NCI-H524 (cell line): ENCODE measurements at places on chromosomes 16 and 17.

GRCh38 chr16:8735574-8735973 lies 61.2 kb downstream of the ABAT start:
- DNase-seq, result no peak

- no peak for DNase-seq
Measured at GRCh38 chr17:80385046-80385445, 29.9 kb upstream of the ENDOV start.

- DNase-seq, result peak; percentile 11
Measured at GRCh38 chr17:38970128-38970527, 2.9 kb upstream of the FBXO47 start.

DNA sequence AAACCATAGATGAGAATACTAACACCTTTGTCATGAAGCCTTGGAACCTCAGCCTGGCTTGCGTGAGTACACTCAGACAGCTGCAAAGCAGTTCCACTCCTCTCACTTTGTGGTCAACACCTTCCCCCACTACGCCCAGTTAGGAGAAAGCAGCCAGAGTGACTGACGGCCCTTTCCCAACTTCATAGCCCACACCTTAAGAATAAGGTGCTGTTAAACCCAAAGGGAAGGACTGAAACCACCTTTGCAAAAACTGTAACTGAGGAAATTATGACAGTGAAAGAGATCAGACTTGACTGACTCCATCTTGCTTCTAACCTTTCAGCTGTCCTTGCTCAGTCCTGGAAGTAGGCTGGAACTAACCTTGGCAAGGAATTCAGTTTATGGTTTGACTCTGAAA lies 13.7 kb downstream of the N4BP1 start:
- no peak for DNase-seq

GRCh38 chr17:31357839-31358394 lies 33.6 kb upstream of the RAB11FIP4 start:
- no peak for DNase-seq

GRCh38 chr17:83090444-83091256 lies 11.2 kb downstream of the METRNL start:
- no peak for DNase-seq

DNA sequence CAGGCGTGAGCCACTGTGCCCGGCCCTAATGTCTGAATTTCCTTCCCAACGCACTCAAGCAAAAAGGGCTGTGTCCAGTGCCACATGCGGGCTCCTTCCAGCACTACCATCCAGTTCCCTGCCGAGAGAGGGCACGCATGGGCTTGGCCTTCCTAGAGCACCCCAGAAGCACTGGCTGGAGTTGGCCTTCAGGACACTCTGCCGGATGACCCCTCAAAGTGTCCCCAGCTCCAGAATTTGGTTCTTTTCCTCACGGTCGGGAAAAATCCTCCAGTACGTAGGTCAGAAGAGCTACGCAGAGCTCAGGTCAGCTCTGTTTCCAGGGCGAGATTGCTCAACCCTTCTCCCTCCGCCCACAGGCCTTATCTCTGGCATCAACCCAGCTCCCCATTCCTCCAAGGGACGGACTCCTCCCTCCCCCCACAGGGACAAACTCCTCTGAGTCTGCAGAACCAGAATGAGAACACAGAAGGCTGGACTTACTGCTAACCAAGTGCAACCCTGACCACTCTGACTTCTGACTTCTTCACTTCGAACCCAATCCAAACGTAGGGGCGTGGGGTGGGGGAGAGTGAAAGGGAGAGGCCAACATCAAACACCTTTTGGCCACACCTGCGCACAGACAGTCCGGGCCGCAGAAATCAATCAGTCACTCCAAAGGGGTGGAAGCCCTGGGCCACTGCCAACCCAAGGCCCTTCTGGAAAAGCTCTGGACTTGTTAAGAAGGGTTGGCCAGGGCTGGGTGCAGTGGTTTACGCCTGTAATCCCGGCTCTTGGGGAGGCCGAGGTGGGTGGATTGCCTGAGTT lies 3.6 kb downstream of the CDC42EP4 start:
- DNase-seq, result no peak

GRCh38 chr17:39935909-39936308 lies 8.4 kb downstream of the LRRC3C start:
- DNase-seq, result no peak

DNA sequence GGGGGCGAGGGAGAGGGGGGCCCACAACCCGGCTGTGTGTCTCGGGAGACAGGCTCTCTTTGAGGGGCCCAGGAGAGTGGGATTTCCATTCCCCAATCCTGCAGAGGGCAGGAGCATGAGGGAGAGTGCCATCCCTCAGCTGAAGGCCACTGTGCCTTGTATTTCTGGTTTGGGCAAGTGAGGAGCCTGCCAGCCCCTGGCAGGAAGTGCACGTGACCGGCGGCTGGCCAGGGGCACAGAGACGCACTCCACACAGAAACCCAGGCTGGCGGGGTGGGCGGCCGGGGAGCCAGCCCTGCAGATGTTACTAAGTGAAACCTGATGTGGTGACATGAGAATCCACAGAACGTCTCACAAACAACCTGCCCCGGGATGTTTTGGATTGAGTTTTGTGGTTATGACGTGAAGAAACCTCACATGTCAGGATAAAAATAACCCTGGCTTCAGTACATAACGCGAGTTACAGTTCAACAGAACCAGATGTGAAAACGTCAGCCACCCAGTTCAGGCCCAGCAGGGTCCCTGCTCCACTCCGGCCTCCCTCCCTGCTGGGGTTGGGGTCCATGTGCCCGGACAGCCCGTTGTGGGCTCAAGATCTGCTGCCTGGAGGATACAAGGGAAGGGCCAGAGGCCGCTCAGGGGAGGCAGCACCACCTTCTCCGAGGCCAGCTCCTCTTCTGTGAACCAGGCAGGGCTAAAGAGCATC lies 51.7 kb upstream of the MTSS2 start:
- no peak for DNase-seq

DNA sequence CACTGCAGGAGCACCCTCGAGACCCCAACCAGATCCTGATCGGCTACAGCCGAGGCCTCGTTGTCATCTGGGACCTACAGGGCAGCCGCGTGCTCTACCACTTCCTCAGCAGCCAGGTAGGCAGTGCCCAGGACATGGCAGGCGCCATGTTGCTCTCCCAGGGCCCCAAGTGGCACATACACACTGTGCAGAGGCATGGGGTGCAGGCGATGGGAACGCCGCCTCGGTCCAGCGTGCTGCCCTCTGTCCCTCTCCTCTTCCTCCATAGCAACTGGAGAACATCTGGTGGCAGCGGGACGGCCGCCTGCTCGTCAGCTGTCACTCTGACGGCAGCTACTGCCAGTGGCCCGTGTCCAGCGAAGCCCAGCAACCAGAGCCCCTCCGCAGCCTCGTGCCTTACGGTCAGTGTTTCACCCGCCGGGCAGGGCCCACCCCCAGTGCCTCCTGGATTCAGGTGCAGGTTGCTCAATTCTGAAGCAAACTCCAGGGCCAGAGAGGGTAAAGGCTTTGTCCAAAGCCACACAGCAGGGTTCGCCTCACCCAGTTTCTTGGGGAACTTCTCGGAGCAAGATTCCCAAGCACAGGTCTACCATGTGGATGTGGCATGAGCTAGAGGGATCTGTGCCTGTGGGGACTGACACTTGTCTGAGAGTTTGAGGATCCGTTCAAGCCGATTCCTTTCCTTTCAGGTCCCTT lies 24.4 kb upstream of the MYO15B start:
- no peak for DNase-seq

GRCh38 chr17:38379448-38379847 lies 27.8 kb downstream of the SOCS7 start:
- DNase-seq, result no peak

GRCh38 chr17:34403006-34403405 lies 40.0 kb upstream of the CCL1 start:
- no peak for DNase-seq

GRCh38 chr17:78522031-78522809 lies 55.0 kb downstream of the DNAH17 start:
- DNase-seq, result no peak

GRCh38 chr17:76046064-76046463 lies 19.0 kb upstream of the EVPL start:
- no peak for DNase-seq

DNA sequence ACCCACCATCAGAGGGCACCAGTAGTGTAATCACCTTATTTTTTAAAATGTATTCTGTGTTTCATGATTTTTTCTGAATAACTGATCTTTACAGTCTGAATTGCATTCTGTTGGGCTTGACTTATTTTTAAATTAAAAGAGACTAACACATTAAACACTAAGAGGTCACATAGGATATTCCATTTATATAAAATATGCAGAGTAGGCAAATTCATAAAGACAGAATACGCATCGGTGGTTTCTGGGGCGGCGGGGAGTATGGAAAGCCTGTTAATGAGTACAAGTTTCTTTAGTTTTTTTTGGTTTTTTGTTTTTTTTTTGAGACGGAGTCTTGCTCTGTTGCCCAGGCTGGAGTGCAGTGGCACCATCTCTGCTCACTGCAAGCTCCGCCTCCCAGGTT lies 366.3 kb downstream of the WWOX start:
- no peak for DNase-seq

DNA sequence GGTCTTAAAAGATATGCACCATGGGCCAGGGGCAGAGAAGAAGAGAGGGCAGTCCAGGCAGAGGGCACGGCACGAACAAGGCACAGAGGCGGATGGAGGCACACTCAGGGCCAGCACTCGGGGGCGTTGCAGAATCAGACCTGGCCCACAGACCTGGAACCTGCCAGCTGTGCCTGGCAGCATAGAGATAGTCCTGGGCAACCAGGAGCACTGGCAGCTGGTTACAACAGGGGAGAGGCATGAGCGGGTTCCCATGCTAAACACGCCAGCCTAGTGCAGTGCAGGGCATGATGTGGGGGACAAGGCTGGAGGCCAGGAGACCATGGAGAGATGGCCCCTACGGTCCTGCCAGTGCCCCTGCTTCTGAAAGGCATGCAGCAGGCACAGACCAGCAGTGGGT lies 56.9 kb upstream of the RBFOX3 start:
- DNase-seq, result peak; percentile 43

GRCh38 chr17:35726953-35727460 lies 4.4 kb upstream of the RASL10B start:
- no peak for DNase-seq

GRCh38 chr17:37717627-37718323 lies 27.1 kb downstream of the HNF1B start:
- DNase-seq, result no peak

GRCh38 chr17:10119203-10120108 lies 79.0 kb downstream of the GAS7 start:
- no peak for DNase-seq

GRCh38 chr17:29138184-29138955 lies 41.8 kb downstream of the MYO18A start:
- DNase-seq, result no peak

DNA sequence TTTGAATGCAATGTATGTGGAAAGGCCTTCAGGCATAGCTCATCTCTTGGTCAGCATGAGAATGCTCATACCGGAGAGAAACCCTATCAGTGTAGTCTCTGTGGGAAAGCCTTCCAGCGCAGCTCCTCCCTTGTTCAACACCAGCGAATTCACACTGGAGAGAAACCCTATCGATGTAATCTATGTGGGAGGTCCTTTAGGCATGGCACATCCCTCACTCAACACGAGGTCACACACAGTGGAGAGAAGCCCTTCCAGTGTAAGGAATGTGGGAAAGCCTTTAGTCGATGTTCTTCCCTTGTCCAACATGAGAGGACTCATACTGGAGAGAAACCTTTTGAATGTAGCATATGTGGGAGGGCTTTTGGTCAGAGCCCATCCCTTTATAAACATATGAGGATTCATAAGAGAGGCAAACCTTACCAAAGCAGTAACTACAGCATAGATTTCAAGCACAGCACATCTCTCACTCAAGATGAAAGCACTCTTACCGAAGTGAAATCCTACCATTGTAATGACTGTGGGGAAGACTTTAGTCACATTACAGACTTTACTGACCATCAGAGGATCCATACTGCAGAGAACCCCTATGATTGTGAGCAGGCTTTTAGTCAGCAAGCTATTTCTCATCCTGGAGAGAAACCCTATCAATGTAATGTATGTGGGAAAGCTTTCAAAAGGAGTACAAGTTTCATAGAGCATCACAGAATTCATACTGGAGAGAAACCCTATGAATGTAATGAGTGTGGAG lies 24.7 kb downstream of the ZFP90 start:
- no peak for DNase-seq

GRCh38 chr17:39155654-39156053 lies 4.2 kb upstream of the PLXDC1 start:
- DNase-seq, result no peak

DNA sequence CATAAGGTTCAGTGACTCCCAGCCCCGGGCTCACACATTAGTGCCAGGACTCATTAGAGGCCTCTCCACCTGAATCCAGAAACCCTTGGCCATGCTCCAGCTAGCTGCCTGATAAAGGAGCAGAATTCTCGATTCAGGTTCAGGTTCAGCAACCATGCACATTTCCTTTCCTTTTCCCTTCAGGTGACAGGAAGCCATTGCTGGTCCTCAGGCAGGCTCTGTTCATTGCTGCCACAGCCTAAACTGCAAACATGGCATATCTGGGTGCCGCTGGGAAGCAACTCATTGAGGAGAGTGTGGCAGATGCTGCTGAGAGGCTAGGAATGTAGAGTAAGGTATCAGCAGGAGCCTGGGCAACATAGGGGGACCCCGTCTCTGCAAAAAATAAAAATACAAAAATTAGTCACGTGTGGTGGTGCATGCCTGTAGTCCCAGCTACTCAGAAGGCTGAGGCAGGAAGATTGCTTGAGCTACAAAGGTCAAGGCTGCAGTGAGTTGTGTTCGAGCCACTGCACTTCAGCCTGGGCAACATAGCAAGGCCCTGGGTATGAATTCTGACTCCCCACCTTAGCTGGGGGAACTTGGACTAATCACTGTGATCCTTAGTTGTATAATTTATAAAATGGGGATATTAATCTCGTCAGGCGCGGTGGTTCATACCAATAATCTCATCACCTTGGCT lies 28.7 kb downstream of the ARL4D start:
- no peak for DNase-seq

DNA sequence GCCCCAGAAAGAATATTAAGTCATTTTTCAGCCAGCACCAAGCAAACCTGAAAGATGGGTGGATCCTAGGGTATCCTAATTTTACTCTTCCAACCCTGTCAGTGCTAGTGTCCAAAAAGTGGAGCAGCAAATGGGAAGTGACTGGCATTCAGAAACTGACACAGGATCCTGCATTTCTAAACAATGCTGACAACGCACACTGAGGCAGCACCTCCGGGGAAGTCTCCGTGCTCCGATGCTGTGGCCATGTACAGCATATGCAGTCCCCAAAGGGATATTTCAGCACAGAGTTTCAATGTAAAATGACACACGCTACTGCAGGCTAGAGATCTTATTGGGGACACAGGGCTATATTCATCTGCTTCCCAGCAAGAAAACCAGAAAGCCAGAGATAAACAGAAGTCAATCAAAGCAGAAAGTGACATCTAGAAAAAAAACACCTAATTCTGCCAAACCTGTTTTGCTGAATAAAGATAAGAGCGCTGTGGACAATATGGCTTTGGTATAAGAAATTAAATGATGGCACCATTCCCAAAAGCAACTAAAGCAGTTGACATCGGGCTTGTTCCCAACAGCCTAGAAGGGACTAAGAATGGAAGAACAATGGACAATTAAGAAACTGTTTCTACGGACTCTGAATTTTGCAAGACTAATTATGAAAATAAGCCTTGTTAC lies 17.3 kb downstream of the XYLT1 start:
- no peak for DNase-seq
